Left lung (tissue), 14 donors: ENCODE measurements at places on chromosomes 3 and 15. TPM values are rescaled to one million over a fixed set of nuclear protein-coding genes. Genes with fewer than 3 reads are reported as not detected.

GHSR gene
- not detected for polyA plus RNA-seq

CILP gene
- polyA plus RNA-seq: 1.6 TPM

DHX30 gene
- polyA plus RNA-seq: 53.7 TPM

- no peak overlapping the region for H3K4me3 ChIP-seq
- peaks cover 2% of the 10 kb centered on the region for H3K36me3 ChIP-seq
- no peaks in the 10 kb centered on the region for H3K4me1 ChIP-seq
- H3K27me3 ChIP-seq: no peaks in the 10 kb centered on the region
Observed at GRCh38 chr3:58521917-58522631, 14.9 kb downstream of the ACOX2 start.

- no peak for DNase-seq
- H3K4me1 ChIP-seq: no peaks in the 10 kb centered on the region
Observed at GRCh38 chr3:35224565-35225295, 414.6 kb upstream of the ARPP21 start.
